ENCODE measurements at places on chromosomes 1 and 21.

- DNase-seq = no peak
These were observed 127.2 kb upstream of the ADAR start for GRCh38 chr1:154735061-154735803.

DNA sequence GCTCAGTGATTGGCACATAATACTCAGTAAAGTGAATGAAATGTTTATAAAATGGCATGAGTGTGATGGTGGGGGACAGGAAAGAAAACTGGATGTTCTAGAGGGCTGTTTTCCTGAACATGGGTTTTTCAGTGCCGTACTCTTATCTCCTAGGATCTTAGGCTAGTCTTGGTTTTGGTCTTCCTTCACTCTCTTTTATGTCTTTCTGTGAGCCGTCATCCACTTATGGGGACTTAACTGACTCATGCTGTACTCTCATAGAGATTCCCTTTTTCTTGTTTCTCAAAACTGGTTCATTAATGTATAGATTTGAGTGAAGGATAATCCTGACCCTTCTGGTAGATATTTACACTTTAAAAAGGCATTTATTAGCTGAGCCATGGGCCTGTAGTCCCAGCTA lies 16.6 kb downstream of the AGO3 start:
- DNase-seq = no peak

- peak; percentile 10 for DNase-seq
These were observed 99.1 kb downstream of the NMNAT2 start for GRCh38 chr1:183319051-183319450.

GRCh38 chr1:204813522-204813921 lies 57.1 kb upstream of the NFASC start:
- no peak for DNase-seq

- no peak for DNase-seq
These were observed 549.7 kb downstream of the SMYD3 start for GRCh38 chr1:245957427-245957826.

Data from suppressor macrophage treated with lipopolysaccharide for 4 hours (primary cell).